GM03348 (cell line): ENCODE measurements at places on chromosomes 7 and 10.
A peak's percentile ranks its signal among the peaks of the same experiment; 100 is the strongest.

DNA sequence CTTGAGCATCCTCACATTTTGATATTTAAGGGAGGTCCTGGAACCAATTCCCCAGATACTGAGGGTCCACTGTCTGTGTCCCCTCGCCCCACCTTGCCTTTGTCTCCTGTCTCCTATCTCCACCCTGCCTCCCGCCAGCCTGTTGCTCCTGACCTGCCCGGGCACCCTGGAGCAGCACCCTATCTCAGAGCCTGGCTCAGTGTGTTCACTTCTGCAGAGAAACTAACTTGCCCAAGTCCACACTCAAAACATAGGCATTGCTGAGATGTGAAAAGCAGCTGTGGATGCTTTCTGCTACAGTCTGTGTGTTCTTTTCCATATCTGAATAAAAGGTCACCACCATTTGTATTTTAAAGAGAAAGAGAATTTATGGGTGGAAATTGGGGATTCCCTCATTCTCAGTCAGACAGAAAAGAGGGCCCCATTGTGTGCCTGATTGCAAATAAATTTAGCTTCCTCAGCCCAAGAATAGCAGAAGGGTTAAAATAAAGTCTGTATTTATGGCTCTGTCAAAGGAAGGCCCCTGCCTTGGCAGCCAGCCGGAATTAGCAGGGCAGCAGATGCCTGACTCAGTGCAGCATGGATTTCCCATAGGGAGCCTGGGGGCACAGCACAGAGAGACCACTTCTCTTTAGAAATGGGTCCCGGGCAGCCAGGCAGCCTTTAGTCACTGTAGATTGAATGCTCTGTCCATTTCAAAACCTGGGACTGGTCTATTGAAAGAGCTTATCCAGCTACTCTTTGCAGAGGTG lies 161.3 kb downstream of the EGFR start:
- DNase-seq: no peak

GRCh38 chr7:21175714-21176113 lies 252.2 kb upstream of the SP4 start:
- DNase-seq: no peak

GRCh38 chr7:108535257-108535656 lies 9.3 kb upstream of the PNPLA8 start:
- DNase-seq: no peak

DNA sequence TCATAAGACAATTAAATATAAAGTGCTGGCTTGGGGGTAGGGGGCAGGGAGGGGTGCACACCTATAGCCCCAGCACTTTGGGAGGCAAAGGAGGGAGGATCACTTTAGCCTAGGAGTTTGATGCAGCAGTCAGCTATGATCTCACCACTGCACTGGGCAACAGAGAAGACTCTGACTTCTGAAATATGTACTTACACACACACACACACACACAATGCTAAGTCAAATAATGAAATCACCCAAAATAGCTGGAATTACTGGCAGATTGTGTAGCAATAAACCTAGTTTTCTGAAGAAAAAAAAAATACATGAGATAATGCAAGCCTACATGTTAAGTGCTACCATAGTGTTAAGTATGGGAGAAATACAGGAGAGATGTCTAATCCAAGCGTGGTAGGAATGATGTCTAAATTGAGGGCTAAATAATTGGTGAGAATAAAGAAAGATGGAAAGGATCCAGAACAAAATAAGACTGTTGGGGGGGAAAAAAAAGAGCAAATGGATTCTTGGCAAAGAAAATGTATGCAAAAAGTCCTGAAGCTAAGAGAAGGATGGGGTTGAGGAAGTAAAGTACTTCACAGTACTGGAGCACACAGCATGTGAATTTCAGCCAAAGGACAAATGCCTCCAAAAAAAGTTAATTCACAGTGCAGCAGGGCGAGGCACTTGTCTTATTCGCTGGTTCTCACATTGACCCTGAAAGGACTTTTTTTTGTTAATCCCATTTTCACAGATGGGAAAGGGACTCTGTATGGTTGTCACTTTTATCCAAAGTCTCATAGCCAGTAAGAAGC lies 73.9 kb downstream of the IGF2BP3 start:
- DNase-seq: no peak

- no peak for DNase-seq
These were observed 193.4 kb upstream of the MBL2 start for GRCh38 chr10:52965938-52966401.

DNA sequence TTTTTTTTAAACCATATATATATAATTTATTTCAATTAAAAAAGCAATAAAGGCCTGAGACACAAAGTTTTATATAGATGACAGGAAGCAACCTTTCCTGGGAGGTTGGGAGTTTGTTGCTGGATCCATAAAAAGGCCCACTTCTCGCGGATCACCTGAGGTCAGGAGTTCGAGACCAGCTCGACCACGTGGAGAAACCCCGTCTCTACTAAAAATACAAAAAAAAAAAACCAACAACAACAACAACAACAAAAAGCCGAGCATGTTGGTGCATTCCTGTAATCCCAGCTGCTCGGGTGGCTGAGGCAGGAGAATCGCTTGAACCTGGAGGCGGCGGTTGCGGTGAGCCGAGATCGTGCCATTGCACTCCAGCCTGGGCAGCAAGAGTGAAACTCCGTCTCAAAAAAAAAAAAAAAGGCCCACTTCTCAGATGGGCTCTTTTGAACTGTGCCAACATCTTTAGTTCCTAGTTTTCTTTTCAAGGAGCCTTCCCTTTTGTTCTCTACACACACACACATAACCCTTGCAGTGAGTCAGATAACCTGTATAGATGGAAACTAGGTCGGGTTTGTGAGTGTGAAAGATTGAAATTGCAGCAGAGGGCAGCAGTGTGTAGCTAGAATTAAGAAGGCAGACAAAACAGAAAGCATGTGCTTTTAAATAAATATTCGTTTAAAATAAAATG lies 1.2 kb upstream of the SMNDC1 start:
- DNase-seq: peak; percentile 61

GRCh38 chr7:128697302-128697905 lies 25.3 kb downstream of the GARIN1A start:
- DNase-seq: peak; percentile 85

GRCh38 chr7:130943981-130944380 lies 210.0 kb upstream of the KLF14 start:
- DNase-seq: no peak

GRCh38 chr7:128055637-128056036 lies 24.4 kb upstream of the LRRC4 start:
- peak; percentile 45 for DNase-seq

- no peak for DNase-seq
These were observed 68.0 kb downstream of the TRIL start for GRCh38 chr7:28890137-28890536.

- no peak for DNase-seq
These were observed 600.9 kb upstream of the MKI67 start for GRCh38 chr10:128727114-128727513.

GRCh38 chr7:37128327-37129034 lies 320.2 kb downstream of the ELMO1 start:
- no peak for DNase-seq

- no peak for DNase-seq
These were observed 108.8 kb downstream of the ARL5B start for GRCh38 chr10:18767981-18768380.

GRCh38 chr10:34219753-34220548 lies 595.1 kb downstream of the PARD3 start:
- DNase-seq: no peak

GRCh38 chr7:37234928-37235327 lies 213.7 kb downstream of the ELMO1 start:
- DNase-seq: no peak

- DNase-seq: no peak
These were observed 14.7 kb upstream of the INA start for GRCh38 chr10:103262229-103262628.

DNA sequence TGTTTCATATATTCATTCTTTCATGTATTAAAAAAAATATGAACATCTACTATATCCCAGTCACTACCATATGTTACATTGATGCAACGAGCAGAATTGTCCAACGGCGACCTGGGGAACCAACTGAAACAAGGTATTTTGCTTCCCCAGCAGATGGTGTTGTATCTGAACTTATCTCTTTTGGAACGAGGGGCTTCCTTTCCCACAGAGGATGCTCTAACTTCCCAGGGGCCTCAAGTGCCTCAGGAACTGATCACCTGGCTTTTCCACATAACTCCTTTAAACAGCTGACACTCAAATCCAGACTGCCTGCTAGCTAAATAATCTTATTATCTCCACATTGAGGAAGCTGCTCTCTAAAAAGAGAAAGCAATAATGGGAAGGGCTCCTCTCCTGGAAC lies 259.3 kb downstream of the HTR7 start:
- no peak for DNase-seq

DNA sequence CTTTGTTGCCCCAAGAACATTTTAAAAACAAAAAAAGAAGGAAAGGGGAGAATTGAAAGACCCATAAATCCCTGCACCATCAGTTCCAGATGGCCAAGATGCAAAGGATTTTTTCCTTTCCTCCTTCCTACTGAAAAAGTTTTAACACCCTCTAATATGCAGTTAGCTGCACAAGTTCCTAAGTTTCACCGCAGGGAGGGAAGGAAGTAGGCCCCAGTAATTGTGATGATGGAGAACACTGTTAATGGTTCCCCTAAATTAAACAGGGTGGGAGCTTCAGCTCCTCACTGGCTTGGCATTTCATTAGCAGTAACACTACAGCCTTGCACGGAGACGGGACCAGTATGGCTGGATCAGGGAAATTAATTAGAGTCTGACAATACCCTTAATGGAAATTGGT lies 63.7 kb upstream of the PPIF start:
- no peak for DNase-seq

GRCh38 chr10:6635784-6636183 lies 55.7 kb upstream of the PRKCQ start:
- DNase-seq: no peak

DNA sequence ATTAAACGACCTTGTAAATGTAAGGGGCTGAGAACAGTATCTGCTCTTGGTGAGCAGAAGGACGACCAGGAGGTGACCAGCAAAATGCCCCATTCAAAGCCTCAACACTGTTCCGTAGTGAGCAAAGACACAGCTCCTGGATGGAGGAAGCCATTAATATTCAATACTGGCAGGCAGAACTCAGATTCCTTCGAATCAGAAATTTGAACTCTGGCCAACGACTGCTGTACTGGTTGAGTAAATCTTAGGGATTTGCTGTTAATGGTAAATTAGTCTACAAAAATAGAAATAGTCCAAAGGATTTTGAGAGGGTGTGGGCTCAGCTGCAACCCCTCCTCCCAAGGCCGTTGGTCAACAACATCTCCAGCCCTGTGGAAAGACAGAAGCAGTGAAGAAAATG lies 130.5 kb upstream of the PFKP start:
- DNase-seq: no peak

DNA sequence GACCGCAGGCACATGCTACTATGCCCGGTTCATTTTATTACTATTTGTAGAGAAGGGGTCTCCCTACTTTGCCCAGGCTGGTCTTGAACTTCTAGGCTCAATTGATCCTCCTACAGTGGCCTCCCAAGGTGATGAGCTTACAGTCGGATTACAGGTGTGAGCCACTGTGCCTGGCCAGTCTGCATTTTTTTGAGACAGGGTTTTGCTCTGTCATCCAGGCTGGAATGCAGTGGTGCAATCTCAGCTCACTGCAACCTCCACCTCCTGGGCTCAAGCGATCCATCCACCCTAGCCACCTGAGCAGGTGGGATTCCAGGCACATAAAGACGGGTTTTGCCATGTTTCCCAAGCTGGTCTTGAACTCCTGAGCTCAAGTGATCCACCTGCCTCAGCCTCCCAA lies 2.3 kb upstream of the H2BK1 start:
- DNase-seq: no peak

DNA sequence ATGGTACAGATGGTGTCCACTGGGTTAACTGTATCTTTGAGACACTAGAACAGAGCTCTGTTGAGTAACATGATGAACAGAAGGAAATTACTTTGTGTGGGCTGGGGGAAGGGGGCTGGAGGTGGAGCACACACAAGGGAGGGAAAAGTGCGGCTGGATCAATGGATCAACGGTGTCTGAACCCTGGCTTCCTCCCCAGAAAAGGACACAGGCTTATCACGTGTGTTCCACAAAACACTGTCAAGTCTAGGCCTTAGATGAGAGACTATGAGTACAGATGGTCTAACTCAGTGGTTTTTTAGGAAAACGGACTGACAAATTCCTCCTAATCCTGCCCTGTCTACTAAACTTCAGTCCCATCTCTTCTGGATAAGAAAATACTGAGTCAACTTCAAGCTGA lies 27.8 kb downstream of the HSPB1 start:
- DNase-seq: no peak

GRCh38 chr7:11427686-11428273 lies 404.2 kb downstream of the THSD7A start:
- peak; percentile 59 for DNase-seq

GRCh38 chr10:130836344-130836743 lies 475.2 kb downstream of the TCERG1L start:
- DNase-seq: no peak
